ENCODE measurements at places on chromosomes 5 and 9.

- no peak for DNase-seq
Measured at GRCh38 chr5:110899566-110900412, 161.0 kb downstream of the SLC25A46 start.

- no peak for DNase-seq
Measured at GRCh38 chr9:116323571-116323970, 170.0 kb downstream of the PAPPA start.

GRCh38 chr5:144281784-144282183 is 111.1 kb downstream of the KCTD16 start:
- DNase-seq: no peak

DNA sequence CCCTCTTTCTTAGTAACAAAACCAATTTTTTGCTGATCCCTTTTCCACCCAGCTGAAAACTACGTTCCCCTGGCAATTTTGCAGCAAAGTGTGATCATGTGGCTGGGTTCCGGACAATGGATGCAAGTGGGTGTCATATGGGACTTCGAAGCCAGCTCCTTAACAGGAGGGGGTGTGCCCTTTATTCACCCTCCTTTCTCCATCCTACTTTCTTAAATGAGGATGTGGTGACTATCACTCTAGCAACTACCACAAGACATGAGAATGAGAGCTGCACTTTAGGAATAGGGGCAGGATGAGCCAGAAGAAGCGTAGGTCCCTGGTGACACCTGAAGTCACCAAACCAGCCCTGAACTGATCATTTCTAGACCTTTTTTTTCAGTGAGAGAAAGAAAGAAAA is 58.9 kb downstream of the IRF1 start:
- no peak for DNase-seq

- DNase-seq: no peak
Measured at GRCh38 chr9:108994695-108995094, 18.6 kb downstream of the CTNNAL1 start.
